ENCODE measurements at places on chromosomes 5 and 9.

- no peak for DNase-seq
Observed at GRCh38 chr5:95970359-95970704, 8.7 kb upstream of the ELL2 start.

GRCh38 chr9:69579760-69580581 lies 92.2 kb downstream of the APBA1 start:
- no peak for DNase-seq

DNA sequence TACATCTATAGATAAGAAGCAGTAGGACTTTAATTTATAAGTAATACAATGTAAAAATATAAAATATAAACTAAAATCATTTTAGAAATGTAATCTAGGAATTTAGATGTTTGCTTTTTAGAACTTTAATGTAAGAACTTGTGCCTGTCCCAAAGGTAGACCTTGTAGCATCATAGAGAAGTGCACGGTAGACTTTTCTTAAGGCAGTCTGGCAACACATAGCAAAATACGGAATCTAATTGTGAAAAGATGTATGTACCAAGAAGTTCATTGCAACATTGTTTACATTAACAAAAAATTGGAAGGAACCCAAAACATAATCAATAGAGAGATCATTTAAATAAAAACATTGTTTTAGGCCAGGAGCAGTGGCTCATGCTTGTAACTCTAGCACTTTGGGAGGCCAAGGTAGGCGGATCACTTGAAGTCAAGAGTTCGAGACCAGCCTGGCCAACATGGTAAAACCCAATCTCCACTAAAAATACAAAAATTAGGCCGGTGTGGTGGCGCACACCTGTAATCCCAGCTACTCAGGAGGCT lies 84.6 kb upstream of the SMIM15 start:
- no peak for DNase-seq

GRCh38 chr5:91156242-91156641 lies 226.9 kb downstream of the ARRDC3 start:
- DNase-seq: no peak

- no peak for DNase-seq
Observed at GRCh38 chr5:27450607-27451006, 412.2 kb upstream of the CDH9 start.

DNA sequence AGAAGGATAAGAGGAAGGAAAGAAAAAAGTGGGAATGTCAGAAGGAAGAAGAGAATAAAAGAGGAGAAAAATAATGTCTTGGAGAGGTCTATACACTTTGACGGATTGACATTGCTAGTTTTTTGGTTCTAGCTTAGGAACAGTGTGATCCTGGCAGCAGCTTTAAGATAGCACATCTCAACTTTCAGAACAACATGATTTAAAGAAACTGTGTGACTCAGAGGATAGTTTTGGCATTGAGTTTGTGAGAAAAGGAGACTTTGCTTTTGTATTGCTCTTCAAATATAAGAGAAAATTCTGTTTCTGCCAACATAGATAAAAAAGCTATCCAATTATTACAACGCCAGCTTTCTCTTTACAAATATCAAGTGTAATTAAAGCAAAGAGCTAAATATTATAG lies 260.7 kb upstream of the ARRDC3 start:
- DNase-seq: no peak

GRCh38 chr5:151157426-151158286 lies at the start of gene ANXA6:
TSS of gene ANXA6 (minus strand) at chr5:151157779. CDS start at chr5:151147901, 9,878 bp downstream.
- peak; percentile 51 for DNase-seq

- DNase-seq: peak; percentile 12
Observed at GRCh38 chr5:126339215-126339805, 83.9 kb upstream of the GRAMD2B start.

DNA sequence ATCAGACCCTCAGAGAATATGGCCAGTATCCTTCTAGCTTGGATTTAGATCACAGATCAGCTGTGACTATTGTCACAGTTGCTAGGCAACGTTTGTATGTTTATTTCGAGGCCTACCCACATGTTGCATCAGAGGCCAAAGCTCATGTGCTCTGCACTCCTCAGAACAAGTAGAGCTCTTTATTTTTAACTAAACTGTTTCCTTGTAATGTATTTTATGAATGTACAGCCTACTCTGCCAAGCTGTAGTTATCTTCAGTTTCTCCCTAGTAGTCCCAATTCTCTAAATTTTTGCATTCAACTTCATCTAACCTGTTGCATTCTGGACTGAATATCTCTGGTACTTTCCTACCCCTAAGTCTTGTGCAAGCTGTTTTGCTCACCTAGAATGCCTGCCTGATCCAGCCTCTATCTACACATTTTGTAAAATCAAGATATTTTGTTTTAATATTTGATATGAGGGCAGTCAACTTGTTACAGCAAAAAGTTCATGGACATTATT lies 52.8 kb downstream of the CAST start:
- no peak for DNase-seq

- no peak for DNase-seq
Observed at GRCh38 chr9:82105729-82106128, 117.2 kb downstream of the SPATA31D1 start.

GRCh38 chr9:26520141-26520540 lies 372.5 kb downstream of the CAAP1 start:
- DNase-seq: no peak

GRCh38 chr9:35683323-35683722 lies 6.4 kb downstream of the TPM2 start:
- DNase-seq: no peak

DNA sequence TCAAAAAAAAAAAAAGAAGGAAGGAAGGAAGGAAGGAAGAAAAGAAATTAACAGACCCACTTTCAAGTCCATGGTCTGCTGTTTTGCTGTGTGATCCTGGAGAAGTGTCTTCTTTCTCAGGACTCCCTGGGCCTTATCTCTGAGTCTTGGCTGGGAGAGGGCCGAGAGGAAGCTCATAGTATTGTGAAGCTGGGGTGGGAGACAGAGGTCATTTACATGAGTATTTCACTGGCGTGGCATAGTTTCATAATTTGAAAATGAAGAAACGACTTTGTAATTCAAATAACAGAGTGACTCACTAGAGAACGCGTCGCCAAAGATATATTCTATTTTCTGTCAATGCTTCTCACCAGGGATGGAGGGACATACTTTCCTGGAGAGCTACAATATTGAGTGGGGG lies 2.4 kb upstream of the C9orf50 start:
- DNase-seq: no peak

DNA sequence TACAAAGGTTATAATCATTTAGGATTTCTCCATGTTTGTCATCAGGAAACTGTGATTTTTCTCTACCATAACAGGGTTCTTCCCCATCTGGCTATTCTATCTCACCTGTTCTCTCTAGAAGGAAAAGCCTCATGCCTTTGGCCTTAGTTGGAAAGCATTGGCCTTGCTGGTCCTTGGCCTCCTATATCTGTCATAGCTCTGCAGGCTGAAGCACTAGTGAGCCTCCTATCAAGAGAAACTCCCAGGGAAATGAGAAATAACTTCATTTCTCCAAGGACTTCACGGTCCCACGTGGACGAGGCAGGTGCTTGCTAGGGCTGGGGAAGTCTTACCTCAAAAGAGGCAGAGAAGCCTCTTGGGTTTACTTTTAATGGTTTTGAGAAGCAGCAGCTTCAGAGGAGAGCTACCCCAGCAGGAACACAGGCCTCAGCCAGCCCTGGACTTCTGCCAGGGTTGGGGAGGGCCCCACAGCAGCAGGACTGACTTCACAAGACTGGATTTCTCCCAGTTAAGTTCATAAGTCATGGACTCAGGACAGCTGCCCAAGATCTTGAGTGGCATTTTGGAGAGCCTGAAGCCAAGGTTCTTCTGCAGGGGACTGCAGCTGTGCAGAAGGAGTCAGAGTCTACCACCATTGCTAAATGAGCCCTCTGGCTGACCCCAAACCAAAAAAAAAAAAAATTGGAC lies 15.8 kb upstream of the PSAT1 start:
- no peak for DNase-seq

DNA sequence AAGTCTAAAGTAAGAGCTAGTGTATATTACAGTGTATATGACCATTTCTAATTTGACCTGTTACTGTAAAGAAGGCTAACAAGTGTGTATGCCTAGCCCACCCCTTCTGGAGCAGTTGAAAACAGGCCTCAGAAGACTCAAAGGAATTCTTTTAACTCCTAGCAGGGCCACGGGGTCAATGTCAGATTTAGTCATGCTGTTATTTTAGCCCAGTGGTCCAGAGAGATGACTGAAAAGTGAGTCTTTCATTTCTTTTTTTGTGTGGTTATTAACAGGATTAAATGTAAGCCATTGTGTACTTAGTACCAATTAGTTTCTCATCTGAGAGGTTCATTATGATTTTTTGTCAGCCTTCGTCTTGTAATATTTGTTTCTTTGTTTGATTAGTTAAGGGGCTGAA lies 24.4 kb downstream of the ZCCHC7 start:
- DNase-seq: no peak
